ENCODE measurements at places on chromosomes 5 and 9.
A peak's percentile ranks its signal among the peaks of the same experiment; 100 is the strongest.

DNA sequence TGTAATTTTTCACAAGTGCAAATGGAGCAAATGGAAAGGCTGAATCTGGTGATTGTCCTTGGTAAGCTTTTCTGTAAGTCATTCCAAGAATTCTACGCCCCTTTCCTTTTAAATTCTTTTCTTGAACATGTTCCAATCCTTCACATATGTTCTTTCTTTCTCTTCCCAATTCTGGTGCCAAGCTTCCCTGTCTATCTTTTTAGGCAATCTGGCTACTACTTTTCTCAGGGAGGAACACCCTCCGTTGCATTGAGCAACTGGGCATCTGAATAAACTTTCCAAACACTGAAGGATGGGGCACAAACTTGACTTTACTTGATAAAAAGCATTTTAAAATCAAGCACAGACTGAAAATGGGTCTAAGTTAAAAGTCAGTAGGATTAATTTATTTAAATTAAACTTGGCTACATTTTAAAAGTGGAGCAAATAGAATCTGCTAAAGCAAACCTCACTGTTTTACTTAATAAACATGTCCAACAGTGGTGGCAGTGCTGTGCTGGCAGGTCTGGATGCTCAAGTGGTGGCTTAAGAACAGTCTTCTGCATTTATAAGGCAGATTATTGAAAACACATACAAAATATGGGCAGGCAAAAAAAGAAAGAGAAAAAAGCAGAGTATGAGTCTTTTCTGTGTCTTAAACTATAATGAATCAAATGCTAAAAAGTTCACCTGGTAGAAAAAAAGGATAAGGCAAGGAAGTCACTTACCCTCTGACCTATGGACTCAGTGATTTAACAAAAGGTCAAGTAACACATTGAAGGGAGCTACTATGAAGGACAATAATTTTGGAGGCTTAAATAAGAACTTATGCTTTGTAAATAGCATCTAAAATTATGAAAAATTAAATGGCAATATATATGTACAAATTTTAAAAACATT is 5.4 kb downstream of the ELL2 start:
- peak; percentile 78 for DNase-seq

DNA sequence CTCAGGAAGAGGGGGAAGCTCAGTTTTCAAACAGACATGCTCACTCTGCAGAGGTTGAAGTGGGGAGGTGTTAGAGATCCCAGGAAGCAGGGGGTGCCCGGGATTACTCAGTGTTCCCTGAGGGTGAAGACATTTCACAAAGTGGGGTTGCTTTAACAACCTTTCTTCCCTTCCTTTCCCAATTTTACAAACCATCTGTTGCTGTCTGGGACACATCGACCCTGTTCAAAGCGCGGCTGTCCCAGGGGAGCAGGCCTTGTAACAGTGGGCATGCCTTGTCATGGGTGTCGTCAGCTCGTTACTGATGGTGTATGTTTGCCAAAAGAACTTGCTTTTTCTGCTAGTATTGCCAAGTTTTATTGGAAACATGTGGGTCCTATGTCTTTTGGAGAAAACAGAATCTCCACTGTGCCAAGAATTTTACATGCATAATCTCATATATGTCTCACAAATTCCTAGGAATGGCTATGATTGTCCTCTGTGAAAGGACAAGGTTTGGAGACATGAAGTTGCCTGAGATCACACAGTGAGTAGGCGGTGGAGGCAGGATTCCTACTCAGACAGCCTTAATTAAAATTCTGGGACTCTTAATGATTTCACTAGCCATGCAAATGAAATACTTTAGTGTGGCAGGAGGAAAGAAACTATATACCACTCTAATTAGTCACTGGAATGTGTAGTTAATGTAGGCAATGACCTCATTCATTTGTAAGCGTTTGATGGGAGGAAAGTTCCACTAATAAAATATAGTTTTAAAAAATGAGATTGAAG is 198.9 kb downstream of the NXNL2 start:
- peak; percentile 98 for DNase-seq

DNA sequence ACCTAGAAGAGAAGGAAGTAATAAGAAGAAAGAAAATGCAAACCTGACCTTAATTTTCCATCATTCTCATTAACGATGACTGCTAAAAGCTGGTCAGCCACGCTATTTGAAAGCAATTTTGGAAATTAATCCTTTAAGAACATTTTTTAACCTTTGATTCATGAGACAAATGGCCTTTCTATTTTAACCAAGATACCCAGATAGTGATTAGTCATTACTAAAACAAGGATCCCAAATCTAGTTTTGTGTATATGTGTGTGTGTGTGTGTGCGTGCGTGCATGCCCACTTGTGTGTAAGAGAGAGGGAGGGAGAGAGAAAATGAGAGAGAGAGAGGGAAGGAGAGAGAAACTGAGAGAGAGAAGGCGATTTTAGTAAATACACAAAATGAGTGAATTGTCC is 329.5 kb downstream of the DEPDC1B start:
- DNase-seq: no peak

- no peak for DNase-seq
Observed at GRCh38 chr5:155250596-155250995, 237.0 kb downstream of the KIF4B start.

GRCh38 chr5:132679717-132680380 is 6.1 kb downstream of the IL4 start:
- no peak for DNase-seq

DNA sequence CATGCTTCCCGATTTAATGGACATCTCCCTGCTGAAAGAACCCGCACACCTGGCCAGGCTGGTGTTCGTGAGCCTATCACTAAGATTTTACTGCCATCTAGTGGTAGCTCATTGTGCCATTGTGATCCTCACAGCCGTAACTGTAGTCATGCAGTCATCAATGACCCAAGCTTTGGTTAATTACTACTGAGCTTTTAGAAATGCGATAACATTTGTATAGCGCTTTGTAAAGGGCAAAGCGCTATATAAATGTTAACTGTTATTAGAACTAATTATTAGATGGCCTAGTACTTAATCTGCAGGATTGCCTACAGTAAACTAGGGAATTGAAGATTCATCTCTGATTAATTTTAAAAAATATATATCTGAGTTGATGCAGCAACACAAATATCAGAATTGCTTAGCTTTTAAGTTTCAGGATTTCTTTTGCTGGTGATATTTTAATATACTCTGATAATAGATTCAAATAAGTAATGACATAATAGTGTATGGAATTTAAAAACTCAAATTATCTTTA is 90.2 kb downstream of the HACD4 start:
- DNase-seq: peak; percentile 46
